ENCODE measurements at places on chromosomes 3 and 15.

DNA sequence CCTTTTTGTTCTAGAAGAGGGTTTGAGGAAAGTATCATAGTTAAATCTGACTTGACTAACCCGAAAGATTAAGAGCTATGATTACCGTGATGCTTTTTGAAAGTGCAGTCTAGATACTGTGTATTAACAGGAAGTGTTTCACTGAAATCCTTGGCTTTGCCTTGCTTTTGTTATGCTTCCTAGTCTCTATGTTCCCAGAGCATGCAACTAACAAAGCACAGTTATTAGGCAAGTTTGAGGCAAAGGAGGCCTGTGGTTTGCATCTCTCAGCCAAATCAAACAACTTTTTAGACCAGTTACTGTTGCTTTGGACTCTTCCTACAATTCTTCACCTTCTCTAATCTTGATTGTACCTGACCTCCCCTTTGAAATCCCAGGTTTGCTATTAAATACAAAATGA, 3.9 kb downstream of the LXN start:
- no peak for DNase-seq

DNA sequence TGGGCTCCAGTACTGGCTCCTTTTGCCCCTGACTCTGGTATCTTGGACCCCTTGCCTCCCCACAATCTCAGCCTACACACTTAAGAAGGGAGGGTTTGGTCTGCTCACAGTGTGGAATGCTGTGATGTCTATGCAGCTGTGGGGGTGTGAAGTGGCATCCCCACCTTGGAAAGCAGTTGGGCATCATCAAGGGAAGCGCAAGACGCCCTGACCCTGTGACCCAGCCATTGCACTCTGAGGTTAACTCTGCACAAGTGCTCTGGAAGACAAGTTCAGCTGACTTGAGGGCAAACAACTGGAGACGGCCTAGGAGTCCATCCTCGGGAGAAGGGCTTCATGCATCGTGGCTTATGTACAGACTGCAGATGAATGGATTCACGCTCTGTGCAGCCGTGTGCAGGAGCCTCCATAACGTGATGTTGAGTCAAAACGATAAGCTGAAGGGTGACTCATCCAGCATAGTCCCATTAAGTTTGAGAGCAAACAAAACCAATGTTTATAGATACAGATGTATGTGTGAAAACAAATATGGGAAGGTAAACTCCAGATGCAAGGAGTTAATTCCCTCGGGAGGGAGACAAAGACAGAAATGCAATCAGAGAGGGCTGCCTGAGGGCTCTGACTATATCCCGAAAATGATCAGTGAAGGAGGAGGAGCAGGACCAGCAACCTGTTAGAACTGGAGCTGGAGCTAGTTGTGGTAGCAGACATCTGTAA, 86.8 kb downstream of the LSM3 start:
- no peak for DNase-seq

GRCh38 chr15:69559440-69560190, 107.0 kb downstream of the RPLP1 start:
- no peak for DNase-seq

DNA sequence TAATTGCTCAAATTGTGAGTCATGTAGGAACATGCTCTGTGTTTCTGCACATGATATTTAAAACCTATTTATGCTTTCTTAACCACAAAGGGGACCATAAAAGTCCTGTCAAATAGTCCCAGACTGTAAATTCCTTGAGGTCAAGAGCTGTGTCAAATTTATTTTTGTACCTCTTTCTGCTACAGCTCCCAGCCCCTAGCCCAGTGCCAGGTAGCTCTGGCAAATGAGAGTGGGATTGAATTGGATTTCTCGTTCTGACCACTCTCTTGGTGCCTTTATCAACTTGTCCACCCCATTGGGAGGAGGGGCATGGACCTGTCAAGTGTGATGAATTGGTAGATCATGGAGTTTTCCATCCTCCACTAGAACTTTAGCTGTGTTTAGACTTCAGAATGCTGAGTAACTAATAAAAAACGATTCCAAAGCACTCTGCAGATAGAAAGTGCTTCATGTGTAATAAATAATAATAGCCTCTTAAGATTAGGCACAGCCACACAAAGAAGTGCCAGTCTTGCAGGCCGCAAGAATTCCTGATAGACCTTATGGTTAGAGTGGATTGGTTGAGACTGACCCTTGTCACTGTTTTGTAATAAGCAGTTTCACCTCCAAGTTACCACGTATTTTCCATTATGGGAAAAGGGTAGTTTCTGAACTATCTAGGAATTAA, 120.4 kb downstream of the LPP start:
- DNase-seq: no peak

- DNase-seq: no peak
These were observed 16.1 kb upstream of the TM4SF1 start for GRCh38 chr3:149393345-149394160.

DNA sequence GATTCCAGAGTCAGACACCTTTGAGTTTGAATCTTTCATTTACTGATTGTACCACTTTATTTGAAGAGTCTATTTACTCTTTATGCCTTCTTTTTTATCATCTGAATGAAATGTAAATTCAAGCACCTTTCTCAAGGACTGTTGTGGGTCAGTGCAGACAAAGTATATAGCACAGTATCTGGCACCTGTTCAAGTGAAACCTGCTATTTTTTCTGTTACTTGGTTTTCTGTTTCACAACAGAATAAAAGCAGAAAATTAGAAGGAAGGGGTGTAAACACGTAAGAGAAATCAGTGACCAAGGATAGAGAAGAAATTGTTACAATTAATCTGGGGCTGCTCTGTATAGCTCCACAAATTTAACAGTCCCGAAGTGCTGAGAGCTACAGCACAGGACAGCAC, 357.4 kb downstream of the RSL24D1 start:
- no peak for DNase-seq

- DNase-seq: no peak
These were observed 51.0 kb downstream of the MME start for GRCh38 chr3:155131104-155131503.

DNA sequence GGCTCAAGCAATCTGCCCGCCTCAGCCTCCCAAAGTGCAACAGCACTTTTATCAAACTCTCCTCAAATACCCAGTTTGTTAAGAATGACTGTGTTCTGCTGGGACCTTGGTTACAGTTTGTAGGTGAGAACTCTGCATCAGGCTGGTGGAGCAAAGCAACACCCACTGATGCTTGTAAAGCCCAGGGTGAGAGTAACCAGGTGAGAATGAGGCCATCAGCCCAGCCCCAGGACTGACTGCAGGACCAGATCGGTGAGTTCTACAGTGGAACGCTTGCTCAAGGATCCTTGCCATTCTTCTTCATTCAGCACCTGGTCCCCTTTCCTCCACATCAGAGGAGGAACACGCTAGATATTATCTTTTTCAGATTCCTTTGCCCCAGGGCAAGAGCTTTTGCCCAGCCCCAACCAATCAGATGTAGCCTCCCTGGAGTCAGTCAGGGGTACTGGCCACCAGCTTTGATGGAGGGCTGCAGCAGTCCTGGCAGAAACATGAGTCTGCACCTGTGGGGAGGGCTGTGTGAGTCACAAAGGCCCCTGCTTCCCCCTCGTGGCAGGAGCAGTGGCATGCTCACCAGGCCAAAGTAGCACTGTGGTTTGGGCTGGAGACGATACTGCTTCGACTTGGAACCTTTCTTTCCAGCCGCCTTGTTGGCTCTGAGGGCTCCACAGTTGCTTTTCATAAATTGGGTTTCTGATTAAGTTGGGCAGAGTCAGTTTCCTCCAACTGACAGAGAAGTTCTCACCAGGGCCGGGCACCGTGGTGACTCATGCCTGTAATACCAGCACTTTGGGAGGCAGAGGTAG, 3.5 kb upstream of the SHISA5 start:
- peak; percentile 60 for DNase-seq

- no peak for DNase-seq
These were observed 108.4 kb downstream of the SERPINI1 start for GRCh38 chr3:167843886-167844285.

GRCh38 chr3:8205881-8206280, 295.7 kb upstream of the LMCD1 start:
- DNase-seq: no peak

GRCh38 chr3:42214565-42215283, 51.3 kb downstream of the CCK start:
- no peak for DNase-seq

GRCh38 chr15:90038632-90039095, 37.5 kb downstream of the ZNF710 start:
- no peak for DNase-seq

GRCh38 chr3:196708467-196708866, 3.6 kb downstream of the CEP19 start:
- DNase-seq: no peak

GRCh38 chr15:69548395-69549180, 96.0 kb downstream of the RPLP1 start:
- DNase-seq: no peak

GRCh38 chr3:150079029-150079739, 108.5 kb upstream of the PFN2 start:
- no peak for DNase-seq

- DNase-seq: no peak
These were observed 133.9 kb upstream of the LRRFIP2 start for GRCh38 chr3:37308247-37308646.

- no peak for DNase-seq
These were observed 217.8 kb upstream of the CD96 start for GRCh38 chr3:111324151-111324550.

DNA sequence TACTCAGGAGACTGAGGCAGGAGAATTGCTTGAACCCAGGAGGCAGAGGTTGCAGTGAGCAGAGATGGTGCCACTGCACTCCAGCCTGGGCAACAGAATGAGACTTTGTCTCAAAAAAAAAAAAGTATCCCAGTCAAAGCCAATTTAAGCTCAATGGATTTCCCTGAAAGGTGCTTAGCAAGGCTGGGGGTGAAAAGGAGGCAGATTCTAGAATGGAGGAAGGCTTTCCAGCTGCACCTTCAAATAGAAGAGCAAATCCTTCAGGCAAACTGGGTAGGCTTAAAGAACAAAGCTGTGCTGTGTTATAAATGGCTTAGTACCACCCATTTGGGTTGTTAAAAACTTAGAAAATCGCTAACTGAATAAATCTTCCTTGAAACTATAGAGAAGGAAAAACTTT, 3.0 kb upstream of the IFT57 start:
- DNase-seq: no peak

DNA sequence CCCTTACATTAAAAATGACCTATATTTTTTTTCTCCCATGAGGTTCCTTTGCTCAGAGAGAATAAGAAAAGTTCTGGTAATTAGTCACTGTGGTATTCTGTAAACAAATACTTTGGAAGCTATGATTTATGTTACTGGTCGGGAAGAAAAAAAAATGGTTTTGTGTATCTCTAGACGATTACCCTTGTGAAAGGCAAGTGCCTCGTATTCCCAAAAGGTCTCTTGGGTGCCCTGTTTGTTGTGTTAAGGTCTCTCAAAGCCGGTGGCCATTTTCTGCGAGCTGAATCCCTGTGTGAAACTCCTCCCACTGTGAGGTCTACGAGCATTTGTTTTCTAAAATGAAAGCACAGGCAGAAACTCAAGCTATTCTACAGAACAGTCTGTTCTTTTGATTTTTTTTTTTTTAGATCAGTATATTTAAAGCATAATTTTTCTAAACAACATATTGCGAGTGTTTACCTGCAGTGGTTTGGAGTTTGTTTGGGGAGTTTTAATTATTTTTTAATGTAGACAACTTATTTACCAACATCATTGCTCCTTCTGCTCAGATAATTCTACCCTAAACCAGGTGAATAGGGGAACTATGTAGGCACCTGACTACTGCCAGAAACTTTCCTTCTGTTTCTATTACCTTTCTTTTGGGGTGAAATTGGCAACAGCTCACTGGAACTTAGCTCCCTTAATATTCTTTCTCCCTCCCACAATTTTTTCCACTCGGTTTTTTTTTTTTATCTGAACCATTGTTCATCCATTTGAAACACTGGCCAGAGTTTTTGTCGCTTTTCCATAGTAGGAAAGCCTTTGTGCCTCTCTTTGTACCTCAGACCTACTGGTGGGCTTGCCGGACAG, 44.0 kb downstream of the ZBTB38 start:
- no peak for DNase-seq

DNA sequence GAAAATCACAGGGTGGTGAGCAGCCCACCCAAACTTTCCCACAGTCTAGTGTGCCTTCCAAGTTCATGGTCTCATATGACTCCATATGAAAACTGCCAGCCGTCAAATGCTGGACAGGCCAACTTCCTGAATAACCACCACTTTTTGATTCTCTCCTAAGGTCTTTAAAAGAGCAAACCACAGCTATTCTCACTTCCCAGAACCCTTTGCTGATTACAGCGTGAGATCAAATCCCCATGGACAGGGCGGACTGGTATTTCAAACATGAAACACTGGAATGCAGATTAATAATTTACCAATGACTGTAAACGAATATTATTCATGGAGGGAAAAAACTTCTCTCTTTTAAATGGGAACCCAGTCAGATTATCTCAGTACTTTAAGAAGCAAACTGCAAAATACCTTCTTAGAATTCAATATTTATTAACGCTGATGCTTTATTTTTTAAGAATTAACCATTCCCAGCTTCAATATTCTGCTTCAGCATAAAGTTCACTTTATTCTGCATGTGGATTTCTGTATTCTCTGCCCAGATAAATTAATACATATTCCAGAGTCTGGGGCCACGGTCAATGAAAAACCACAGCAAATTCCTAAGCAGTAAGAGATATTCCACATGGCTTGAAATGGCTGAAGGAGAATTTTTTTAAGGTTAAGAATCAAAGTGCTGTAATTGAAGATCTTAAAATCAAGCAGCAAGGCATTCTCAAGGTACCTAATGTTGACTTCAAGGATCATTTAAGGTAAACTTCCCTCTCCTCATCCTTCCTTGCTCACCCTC, 42.9 kb downstream of the MYO1E start:
- no peak for DNase-seq

DNA sequence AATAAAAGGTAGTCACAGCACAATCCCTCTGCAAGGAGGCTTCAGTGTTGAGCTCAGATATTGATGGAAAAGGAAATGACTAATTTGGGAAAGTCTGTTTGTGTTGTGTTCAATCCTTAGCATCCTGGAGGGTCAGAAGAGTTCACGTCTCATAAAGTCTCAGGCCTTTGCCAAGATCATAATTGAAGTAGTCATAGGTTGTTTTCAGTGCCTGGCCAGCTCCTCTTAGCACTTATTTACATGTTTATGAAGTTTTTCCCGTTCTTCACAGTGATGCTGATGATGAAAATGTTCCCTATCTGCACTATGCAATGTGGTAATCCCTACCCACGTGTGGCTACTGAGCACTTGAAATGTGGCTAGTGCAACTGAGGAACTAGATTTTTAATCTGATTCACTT, 61.6 kb upstream of the TGFBR2 start:
- no peak for DNase-seq

GRCh38 chr3:181637456-181637855, 74.3 kb upstream of the SOX2 start:
- no peak for DNase-seq

DNA sequence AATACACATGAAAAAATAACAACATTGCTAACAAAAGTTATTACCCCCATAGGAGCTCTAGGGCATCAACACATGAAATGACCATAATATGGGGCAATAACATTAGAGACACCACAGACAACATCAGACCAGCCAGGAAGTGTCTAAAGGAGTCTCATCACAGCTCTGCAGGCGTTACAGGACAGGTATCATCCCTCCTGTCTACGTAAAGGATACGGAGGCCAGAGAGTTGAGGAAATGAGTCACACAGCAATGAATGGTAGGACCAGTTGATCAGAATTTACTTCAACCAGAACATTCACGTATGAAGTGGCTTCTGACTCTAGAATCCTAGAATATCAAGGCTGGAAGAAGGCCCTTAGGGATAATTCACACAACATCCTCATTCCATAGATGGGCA, 1.8 kb downstream of the NME9 start:
- no peak for DNase-seq

Measured in stimulated activated CD8-positive, alpha-beta memory T cell treated with anti-CD3 and anti-CD28 coated beads, Interleukin-15, amount 100 ng/mL, for 1 hour (primary cell).